Activated T-cell treated with anti-CD3 and anti-CD28 coated beads, Interleukin-2, amount 50 U/mL, for 1 hour (primary cell): ENCODE measurements at places on chromosomes 16 and 17.

- no peak for DNase-seq
Observed at GRCh38 chr16:85234310-85235204, 122.3 kb upstream of the CIBAR2 start.

DNA sequence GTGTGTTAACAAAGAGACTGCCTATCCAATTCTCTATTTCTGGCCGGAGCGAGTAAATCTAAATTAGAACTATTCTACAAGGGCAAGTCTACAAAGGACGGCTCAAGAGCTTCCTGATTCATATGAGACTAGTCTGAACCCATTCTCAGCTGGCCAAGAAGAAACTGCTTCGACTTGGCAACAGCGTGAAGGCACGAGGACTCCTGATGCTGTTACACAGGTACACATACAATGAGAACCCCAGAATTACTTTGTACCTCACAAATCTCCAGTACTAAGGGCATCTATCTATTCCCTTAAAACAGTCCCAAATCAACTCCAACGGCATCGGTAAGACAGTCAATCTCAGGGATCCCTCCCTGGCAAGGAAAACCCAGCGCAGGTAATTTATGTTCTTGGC is 1.5 kb downstream of the CRK start:
- no peak for DNase-seq

DNA sequence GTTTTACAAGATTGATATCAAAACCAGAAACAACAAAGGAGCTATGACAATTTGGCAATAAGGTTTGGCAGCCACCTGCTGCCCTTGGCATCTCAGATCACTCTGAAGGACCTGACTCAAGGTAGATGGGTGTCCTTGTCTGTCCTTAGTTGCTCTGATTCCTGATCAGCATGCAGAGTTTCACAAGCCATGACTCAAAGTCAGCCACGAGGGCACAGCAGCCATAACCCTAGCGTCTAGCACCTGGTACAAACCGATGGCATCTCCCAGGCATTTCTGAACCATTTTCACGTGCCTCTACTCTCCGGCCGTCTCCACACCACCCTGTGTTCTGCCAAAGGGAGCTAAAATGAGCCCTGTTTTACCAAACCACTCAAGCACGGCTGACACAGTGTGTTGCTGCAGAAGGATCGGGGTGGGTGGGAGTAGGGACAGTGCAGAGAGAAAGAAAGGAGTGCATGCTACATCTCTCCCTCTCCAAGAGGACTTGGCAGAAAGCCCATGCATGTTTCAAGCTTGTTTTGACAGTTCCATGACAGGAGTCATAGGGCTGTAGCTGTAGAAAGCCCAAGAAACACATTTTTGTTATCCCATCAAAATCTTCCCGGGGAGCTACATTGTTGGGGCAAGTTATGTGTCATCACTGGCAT is 297.3 kb downstream of the ABCC12 start:
- DNase-seq: no peak

DNA sequence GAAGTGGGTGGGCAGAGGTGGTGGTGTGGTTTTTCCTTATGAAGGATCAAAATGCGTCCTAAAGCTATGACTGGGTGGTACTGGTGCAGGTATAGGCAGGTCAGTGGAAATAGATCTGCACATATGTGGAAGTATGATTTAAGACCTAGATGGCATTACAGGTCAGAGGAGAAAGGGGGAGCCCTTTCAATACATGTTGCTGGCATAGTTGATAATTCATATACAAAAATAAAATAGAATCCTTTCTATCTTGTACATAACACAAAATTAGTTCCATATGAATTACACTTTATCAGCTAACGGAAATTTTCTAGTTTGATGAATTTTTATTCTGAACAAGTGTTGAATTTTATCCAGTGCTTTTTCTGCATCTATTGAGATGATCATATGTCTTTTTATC is 20.8 kb upstream of the PIK3R5 start:
- DNase-seq: no peak

- DNase-seq: no peak
Observed at GRCh38 chr17:9958586-9959281, 53.7 kb upstream of the RCVRN start.

DNA sequence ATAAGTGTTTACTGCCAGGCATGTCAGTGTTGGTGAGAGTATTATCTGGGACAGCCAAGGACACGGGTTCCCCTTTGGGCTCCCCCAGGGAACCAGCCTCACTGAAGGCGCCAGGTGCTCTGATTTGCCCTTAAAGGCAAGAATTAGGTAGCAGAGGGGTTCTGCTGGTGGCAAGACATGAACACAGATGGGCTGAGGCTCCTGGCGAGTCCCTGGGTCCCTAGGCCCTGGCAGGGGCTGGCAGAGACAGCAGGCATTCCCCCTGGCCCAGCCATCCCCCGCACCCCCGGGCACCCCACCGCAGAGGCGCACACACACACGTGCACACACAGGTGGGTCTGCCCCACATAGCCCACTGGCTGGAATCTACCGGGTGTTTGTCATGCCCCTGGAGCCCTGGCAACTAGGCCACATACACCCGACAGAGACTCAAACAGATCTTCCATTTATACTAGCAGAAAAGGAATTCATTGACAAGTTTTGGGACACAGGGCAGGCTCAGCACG is 153.3 kb downstream of the C16orf78 start:
- no peak for DNase-seq

GRCh38 chr17:65604070-65604469 is 42.6 kb upstream of the AXIN2 start:
- DNase-seq: no peak

DNA sequence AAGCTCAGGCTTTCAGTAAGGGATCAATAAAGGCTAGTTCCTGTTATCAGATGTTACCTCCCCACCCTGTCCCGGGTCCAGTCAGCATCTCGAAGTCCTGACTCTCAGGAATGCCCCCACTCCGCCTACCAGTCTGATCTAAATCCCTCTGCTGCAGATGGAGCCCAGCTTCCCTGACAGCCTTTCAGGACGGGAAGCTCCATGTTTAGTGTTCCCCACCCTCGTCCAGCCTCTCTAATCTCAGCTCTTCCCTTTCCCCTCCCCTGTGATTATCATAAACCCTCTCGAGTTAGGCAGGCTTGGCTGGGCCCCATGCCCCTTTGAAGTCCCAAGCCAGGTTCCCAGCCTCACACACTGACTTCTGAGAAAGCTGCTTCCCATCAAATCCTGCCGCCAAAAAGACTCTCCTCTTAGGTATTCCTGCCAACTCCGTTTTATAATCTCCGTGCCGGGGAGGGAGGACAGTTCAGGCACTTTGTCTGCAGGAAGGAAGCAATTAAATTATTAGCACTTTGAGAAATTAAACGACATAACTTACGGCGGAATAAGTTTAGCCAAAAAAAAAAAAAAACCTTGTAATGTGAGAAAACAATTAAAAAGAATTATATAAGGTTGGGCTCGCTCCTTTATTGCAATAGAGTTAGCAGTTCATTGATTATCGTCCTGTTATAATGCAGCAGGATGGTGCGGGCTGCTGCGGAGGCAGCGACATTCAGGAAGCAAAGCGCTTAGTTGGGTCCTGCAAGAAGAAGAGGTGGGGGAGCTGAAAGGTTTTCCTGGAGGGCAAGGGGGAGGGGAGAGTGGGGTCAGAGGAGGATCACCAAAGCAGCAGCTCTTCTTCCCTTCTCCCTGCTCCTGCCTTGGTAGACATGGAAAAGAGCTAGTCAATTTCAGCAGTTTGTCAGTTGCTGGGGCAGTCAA is 16.8 kb upstream of the ETV4 start:
- no peak for DNase-seq
